ENCODE measurements at places on chromosomes 2 and 18. TPM values are rescaled to one million over a fixed set of nuclear protein-coding genes. Genes with fewer than 3 reads are reported as not detected.

NEB gene
- total RNA-seq = 0.59 TPM

GALNT13 gene
- total RNA-seq = 5.5 TPM

SERPINB3 gene
- total RNA-seq = not detected

SNRPD1 gene
- 56.5 TPM for total RNA-seq

NAT8 gene
- not detected for total RNA-seq

LCT gene
- total RNA-seq = not detected

MEP1B gene
- total RNA-seq = not detected

GRCh38 chr2:146814971-146815370, 1029.9 kb upstream of the ACVR2A start:
- no peak overlapping the region for H3K27ac ChIP-seq
- DNase-seq = no peak
- H3K4me1 ChIP-seq = no peaks in the 10 kb centered on the region

DNA sequence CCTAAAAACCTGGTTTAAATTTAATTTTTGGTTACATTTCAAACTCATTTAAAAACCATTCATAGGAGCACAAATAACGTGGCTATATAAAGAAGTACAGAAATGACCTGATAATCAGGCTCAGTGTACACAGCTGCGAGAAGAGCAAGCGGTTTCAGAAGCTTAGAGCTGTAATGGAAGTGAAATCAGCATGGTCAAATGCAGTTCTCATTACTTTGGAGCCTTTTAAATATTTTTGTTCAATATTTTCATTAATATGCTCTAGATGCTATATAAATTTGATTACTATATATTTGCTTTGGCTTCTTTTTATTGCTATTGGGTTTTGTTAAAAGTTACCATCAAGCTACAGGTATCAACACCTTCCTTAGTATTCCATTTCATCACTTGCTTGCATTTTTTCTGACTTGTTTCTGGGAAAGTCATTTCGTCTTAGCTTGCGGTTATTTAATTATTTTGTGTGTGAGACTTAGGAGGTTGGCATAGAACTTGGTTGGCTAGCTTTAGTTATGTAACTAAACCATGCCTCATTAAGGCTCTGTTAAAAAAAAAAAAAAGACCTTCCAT, 58.7 kb downstream of the AFTPH start:
- DNase-seq = no peak
- H3K36me3 ChIP-seq = no peaks in the 10 kb centered on the region
- no peak overlapping the region for H3K4me3 ChIP-seq
- no peaks in the 10 kb centered on the region for H3K27me3 ChIP-seq

GRCh38 chr2:182907081-182907830, 40.8 kb upstream of the FRZB start:
- no peak overlapping the region for H3K27ac ChIP-seq
- DNase-seq = no peak
- H3K27me3 ChIP-seq = no peaks in the 10 kb centered on the region
- H3K4me1 ChIP-seq = peaks cover 2% of the 10 kb centered on the region

GRCh38 chr2:127169066-127169660, 50.9 kb downstream of the CYP27C1 start:
- DNase-seq = no peak
- H3K36me3 ChIP-seq = no peaks in the 10 kb centered on the region
- H3K4me1 ChIP-seq = peaks cover 21% of the 10 kb centered on the region
- no peak overlapping the region for H3K4me3 ChIP-seq

- no peak overlapping the region for H3K4me3 ChIP-seq
- peaks cover 4% of the 10 kb centered on the region for H3K27me3 ChIP-seq
- H3K4me1 ChIP-seq = peaks cover 32% of the 10 kb centered on the region
- peak overlapping the region; percentile 67 for H3K27ac ChIP-seq
- H3K36me3 ChIP-seq = no peaks in the 10 kb centered on the region
- no peak for DNase-seq
These were observed 896.4 kb downstream of the TDRD15 start for GRCh38 chr2:22020091-22020742.

GRCh38 chr2:234405462-234405861, 91.4 kb downstream of the ARL4C start:
- no peak for DNase-seq
- H3K4me1 ChIP-seq = no peaks in the 10 kb centered on the region
- no peak overlapping the region for H3K4me3 ChIP-seq
- no peaks in the 10 kb centered on the region for H3K36me3 ChIP-seq
- no peaks in the 10 kb centered on the region for H3K27me3 ChIP-seq

- H3K27ac ChIP-seq = no peak overlapping the region
- H3K4me3 ChIP-seq = no peak overlapping the region
- peaks cover 3% of the 10 kb centered on the region for H3K4me1 ChIP-seq
- H3K27me3 ChIP-seq = peaks cover 1% of the 10 kb centered on the region
- H3K36me3 ChIP-seq = peaks cover 13% of the 10 kb centered on the region
These were observed 26.1 kb downstream of the DGUOK start for GRCh38 chr2:73952499-73953446.

GRCh38 chr2:124327303-124327702, 302.2 kb downstream of the CNTNAP5 start:
- H3K4me3 ChIP-seq = no peak overlapping the region
- peaks cover 9% of the 10 kb centered on the region for H3K4me1 ChIP-seq
- no peak for DNase-seq
- H3K27ac ChIP-seq = no peak overlapping the region

DNA sequence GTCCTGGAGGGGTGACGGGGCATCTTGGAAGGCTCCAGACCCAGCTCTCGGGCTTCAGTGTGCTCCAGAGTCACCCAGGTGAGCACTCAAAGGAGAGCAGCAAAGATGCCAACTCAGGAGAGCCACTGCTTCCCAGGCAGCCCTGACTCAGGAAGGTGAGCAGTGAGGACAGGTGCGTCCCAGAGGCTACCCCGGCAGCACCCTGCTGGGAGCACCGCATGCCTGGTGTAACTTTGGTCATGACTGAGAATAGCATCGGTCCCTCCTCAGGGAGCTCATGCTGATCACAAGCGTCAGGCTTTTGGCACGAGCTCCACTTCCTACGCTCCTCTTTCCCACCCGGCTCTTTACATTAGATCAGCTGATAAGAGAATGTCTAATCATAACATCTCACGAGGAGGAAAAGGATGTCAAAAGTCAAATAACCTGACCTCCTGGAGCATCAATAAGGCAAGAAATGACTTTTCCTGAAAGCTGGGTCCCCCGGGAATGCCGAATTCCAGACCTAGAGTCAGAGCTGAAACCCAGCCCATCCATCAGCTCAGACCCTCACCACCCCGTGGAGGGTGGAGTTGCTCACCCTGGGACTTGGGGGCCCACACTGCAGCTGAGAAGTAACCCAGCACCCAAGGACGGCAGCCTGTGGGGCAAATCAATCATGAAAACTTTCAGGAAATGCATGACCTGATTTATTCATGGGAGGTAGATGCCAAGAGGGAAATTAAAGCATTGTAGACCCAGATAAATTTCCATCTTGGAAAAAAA, 248.8 kb downstream of the ACKR3 start:
- no peak overlapping the region for H3K27ac ChIP-seq
- H3K27me3 ChIP-seq = no peaks in the 10 kb centered on the region

GRCh38 chr2:71945603-71945959, 202.1 kb downstream of the CYP26B1 start:
- no peak for DNase-seq
- peaks cover 4% of the 10 kb centered on the region for H3K36me3 ChIP-seq
- H3K27ac ChIP-seq = no peak overlapping the region
- peaks cover 21% of the 10 kb centered on the region for H3K27me3 ChIP-seq

DNA sequence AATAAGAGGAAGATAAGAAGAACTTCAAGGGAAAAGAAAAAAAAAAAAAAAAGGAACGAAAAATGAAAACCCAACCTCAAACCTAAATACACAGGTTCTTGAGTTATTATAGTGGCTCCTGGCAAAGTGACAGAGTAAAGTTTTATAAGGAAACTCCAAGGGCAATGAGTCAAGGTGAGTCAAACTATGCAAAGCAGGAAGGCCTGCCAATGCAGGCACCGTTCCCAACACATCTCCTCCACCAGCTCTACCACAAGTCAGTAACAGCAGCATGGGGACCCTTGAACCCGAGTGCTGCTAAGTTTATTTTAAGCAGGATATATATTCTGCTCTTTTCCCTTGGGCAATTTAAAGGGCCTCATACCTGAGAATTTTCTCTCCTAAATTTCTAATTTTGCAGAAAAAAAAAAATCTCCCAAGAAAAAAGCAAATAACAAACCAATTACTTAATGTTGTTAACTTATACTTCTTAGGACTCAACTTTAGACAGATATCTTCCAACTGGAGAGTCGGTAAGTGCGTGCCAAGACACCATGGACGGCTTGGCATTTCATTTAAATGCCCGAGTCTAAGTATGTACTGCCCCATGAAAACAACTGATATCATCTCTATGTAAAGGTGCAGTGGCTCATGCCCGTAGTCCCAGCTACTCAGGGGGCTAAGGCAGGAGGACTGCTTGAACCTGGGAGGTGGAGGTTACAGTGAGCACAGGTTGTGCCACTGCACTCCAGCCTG, 75.7 kb upstream of the TFCP2L1 start:
- H3K27me3 ChIP-seq = no peaks in the 10 kb centered on the region
- no peaks in the 10 kb centered on the region for H3K4me1 ChIP-seq
- DNase-seq = no peak
- H3K4me3 ChIP-seq = no peak overlapping the region
- no peaks in the 10 kb centered on the region for H3K36me3 ChIP-seq

GRCh38 chr2:60119778-60120177, 433.7 kb downstream of the BCL11A start:
- H3K27ac ChIP-seq = no peak overlapping the region
- H3K4me1 ChIP-seq = no peaks in the 10 kb centered on the region
- H3K36me3 ChIP-seq = peaks cover 17% of the 10 kb centered on the region
- DNase-seq = no peak
- H3K27me3 ChIP-seq = no peaks in the 10 kb centered on the region
- no peak overlapping the region for H3K4me3 ChIP-seq
